ENCODE measurements at places on chromosomes 13 and 19. TPM values are rescaled to one million over a fixed set of nuclear protein-coding genes. Genes with fewer than 3 reads are reported as not detected.
A peak's percentile ranks its signal among the peaks of the same experiment; 100 is the strongest.

- no peak for DNase-seq
Observed at GRCh38 chr13:45143346-45143751, 23.0 kb downstream of the GTF2F2 start.

- no peak for DNase-seq
Observed at GRCh38 chr13:75186379-75186778, 295.6 kb downstream of the TBC1D4 start.

DNA sequence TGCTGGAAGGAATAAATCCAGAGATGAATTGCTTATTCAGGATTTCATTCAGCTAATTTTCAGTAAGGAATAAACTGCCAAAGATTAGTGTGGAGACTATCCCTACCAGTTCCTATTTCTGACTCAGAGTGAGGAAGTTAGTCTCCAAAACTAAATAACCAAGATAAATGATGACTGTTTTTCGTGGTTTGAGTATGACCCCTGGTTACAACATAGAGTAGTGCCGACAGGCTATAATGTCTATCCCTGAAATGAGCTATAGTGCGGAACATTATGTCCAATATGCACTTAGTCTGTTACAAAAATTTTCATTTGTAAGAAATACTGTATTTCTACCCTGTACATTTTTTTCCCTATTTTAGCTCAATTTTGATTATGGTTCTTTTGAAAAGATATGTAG, 51.4 kb downstream of the NBEA start:
- DNase-seq = no peak

- no peak for DNase-seq
Observed at GRCh38 chr13:47168066-47168465, 271.2 kb upstream of the HTR2A start.

- DNase-seq = no peak
Observed at GRCh38 chr19:13094771-13095392, 7.8 kb downstream of the LYL1 start.

- DNase-seq = peak; percentile 61
Observed at GRCh38 chr19:35247526-35248309, 1.1 kb upstream of the LSR start.

DNA sequence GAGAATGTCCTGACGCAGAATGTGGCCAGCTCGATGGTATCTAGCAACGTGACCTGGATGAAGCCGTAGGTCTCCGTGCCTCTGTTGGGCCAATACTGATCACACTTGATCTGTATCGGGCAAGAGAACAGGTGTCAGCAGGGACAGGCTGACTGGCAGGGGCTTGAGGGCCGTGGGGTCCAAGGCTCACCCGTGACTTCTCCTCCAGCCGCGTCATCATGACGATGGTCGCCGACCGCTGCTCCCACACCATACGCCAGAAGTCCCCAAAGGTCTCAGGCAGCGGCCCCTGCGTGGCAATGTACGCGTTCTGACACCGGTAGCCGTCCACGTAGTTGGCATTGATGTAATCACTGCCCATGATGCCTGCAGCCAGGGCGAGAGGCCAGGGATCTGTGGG, 126.2 kb downstream of the PTPRS start:
- no peak for DNase-seq

- peak; percentile 43 for DNase-seq
Observed at GRCh38 chr19:916645-917322, 349 bp upstream of the KISS1R start.

DNA sequence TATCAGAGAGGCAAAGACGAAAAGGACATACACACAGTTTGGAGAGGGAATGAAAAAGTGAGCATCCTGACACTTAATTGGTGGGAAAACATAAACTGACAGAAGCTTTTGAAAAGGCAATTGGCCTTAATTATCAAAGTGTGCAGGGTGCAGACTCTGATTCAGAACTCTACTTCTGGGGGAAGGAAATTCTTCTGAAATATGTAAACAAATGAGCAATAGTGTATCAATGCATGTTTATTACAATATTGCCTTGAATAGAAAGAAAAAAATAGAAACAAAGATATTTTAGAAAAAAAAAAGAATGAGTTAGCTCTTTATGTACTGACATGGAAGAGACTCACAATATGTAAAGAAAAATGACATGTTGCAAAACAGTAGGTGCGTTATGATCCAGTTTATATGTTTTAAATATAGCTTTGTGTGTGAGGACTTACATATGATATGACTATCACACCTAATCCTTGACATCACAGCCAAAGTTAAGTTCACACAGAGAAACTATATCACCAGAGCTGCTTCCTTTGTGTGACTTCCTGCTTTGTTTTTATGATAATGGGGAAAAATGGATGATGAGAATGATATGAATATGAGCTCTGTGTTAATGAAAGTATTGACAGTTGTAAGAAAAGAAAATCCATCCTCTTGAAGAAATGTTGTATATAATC, 182.4 kb downstream of the KCTD12 start:
- no peak for DNase-seq

DNA sequence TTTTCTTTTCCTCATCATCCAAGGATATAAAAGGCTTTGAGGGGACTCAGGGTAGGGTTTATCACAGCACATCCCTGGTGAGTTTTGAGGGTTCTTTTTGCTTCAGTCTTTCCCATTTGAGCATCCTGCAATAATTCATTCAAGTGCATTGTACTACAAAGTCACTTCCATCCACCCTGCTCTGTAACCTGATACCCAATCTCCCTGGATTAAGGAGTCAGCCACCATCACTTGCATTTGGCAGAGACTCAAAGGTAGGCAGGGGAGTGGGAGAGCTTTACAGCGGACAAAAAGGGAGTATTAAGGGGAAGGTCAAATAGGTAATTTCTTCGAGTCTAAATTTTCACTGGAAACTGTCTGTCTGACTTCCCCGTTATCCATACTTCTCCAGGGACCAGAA, 216.1 kb upstream of the TMTC4 start:
- DNase-seq = no peak

DNA sequence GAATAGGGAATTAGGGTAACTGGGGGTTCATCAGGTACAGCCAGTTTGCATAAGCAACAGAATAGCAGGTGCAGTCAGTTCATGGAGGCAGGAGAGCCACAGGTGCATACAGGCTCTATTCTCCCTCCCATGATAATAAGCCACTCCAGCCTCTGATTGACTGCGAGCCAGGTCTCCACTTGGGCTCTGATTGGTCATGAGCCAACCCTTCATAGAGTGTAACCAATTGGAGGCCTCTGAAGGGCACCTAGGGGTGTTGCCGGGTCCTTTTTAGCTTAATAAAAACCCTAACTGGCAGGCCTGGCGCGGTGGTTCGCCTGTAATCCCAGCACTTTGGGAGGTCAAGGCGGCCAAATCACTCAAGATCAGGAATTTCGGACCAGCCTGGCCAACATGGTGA, 8.7 kb upstream of the CKM start:
- DNase-seq = no peak

- DNase-seq = peak; percentile 81
Observed at GRCh38 chr19:47427241-47428176, 8.2 kb upstream of the MEIS3 start.

- DNase-seq = no peak
Observed at GRCh38 chr19:6694147-6694815, 24.3 kb upstream of the TNFSF14 start.

DNA sequence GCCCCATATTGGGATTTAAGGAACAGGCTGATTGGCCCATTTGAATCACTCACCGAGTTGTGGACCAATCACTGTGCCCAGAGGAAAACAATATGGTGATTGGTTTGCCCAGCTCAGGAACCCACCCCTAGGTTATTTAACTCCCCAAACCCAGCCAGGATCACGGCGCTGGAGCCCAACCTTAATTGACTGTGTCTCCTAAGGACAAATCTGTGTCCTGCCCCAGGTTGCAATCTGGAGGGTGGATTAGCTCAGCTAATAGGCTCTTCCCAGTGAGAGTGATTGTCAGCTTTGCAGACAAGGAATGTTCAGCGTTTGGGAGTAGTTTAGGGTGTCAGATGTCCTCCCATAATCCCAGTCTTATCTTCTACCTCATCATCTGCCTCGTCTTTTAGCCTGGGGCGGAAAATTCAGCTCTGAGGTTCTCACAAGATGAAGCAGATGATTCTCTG, 3.5 kb upstream of the ZNF358 start:
- DNase-seq = no peak

DNA sequence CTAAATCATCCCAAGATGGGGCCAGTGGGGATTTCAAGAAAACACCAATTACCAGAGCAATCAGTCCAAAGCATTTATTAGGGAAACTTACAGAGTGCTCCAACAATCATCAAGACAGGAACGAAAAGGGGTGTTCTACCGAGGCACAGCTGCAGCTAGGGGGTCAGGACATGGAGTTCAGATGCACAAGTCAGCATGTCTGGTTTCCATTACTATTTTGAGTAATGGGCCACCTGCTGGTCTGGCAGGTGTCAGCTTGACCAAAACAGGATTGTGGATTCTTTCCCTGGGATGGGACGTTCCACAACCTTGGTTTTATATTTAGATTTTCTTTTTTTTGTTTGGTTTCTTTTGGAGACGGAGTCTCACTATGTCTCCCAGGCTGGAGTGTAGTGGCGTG, 3.9 kb upstream of the UBL5 start:
- DNase-seq = no peak

GRCh38 chr19:41411968-41412265, 14.3 kb downstream of the BCKDHA start:
- DNase-seq = no peak

The CNN1 gene
- total RNA-seq = not detected

The ZNF793 gene
- total RNA-seq = 6.7 TPM

The ZIC5 gene
- total RNA-seq = not detected

The PNMA8C gene
- not detected for total RNA-seq

The KLF1 gene
- 0.58 TPM for total RNA-seq

The CACNA1A gene
- total RNA-seq = 0.34 TPM
